ENCODE measurements at places on chromosomes 6 and 20.

DNA sequence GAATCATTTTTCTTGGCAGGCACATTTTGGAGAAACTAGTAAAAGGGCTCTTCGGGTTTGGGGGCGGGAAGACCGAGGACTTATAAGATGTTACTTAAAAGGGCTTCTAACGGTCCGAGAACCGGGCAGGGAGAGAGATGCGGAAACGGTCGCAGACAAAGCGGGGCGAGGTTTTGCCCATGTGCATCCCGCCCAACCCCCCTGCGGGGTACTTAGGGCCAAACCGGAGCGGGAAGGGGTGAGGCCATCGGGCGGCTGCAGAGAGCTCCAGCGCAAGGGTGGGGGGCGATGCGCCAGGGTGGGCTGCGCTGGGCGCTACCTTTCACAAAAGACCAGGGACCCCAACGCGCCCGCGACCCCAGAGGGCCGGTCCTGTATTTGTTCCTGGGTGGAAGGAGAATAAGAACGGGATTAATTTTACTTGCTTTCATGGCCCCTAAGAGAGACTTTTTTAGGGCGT, 616 bp downstream of the TUBB start:
- DNase-seq = peak; percentile 58

- no peak for DNase-seq
Measured at GRCh38 chr20:14838663-14839628, 501.5 kb upstream of the FLRT3 start.

DNA sequence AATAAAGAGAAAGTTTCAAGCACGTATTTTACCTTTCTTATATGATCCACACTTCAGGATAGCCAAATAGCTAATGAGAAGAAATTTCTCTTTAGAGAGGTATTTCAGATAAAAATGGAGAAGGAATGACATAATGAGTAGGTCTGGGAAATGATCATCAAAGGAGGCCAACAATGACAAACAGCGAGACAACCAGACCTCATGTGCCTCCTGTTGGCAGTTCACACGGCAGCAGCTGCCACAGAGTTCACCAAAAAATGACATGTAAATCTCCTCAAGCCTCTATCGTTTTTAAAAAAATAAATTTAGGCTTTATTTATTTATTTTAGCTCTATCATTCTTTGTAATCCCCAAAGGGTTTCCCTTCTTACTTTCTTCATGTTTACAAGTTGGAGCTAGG, 47.7 kb downstream of the SLC2A12 start:
- no peak for DNase-seq

DNA sequence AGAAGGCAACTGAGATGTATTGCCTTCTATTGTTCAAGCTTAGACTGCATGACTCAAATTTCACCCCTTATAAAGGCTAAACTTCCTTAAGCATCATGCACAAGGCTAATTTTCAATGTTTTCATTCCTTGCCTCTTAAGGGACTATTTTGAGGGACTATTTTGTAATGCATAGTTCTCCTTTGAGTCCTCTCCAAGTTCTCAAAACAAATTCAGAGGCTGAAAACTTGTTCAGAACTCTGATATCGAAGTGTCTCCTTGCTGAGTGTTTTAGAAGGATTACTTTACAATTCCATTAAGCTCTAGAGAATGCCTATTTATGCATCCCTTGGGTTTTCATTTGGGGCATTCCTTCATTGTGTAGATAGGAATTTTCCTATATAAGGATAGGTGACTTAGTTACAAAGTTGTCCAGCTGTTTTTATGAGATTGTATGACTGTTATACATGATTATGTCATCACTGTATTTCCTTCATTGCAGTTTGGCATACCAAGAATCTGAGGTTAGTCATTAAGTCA, 41.7 kb downstream of the COL19A1 start:
- no peak for DNase-seq

GRCh38 chr20:362271-363254, 15.7 kb downstream of the NRSN2 start:
- peak; percentile 68 for DNase-seq

DNA sequence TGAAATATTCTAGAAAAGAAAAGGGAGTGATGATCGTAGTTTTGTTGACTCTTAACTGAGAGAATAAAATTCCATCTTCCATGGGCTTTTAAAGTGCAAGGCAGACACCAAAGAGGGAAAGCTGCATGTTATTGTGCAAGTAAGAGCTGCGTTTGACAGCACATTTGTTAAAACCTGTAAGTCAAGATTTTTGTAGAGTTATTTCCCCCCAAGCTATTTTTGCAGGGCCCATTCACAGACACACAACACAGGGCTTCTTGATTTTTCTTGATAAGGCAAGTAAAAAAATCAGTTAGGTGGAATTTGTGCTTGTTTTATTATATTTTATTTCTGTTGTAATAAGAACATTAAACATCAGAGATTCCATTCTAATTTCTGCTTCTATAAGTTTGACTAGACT, 13.8 kb downstream of the CFAP206 start:
- DNase-seq = no peak

DNA sequence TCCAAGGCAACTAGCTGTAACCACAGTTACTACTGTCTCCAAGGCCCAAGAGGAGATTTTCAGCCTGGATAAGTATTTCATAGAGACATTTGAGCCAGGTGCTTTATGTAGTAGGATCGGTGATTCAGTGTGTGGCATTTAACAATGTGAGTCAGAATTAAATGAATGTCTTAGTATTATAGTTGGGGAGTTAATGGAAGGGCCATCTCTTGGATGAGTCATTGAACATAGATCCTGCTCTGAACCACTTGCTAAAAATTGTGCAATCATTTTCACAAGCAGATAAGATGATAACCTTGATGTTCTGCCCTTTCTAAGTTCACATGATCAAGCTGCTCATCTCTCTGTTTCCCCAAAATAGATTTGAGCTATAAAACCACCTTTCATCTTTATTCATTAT, 668.9 kb upstream of the CITED2 start:
- no peak for DNase-seq

DNA sequence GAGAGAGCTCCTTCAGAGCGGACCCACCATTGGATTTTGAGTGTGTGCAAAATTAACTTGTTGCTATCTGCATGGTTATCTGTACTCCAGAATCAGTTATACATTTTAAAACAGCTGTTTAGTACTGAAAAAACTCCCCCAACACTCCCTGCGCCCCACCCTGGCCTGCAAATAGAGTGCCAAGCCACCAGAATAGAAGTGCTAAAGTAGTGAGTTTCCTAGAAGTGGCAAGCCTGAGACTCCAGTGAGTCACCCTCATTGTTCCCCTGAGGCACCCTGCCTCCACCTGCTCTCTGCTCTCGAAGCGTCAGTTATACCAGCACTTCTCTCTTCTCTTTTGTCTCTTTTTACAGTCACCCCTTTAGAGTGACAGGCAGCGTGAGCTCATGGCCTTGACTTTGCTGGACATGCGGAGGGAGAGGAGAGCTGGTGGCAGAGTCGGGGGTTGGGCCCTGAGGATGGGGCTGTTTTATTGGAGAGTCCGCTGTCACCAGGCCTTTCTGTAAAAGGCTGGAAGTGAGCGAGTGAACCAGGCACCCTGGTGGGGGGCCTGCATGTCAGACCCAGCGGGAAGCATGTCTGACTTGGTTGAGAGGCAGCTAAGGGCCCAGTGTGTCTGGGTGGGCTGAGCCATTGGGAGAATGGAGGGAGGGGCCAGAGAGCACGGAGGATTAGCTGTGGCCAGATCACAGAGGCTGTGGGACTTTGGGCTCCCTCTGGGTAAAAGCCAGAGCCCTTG, 10.4 kb downstream of the IGF2R start:
- DNase-seq = peak; percentile 43

GRCh38 chr6:101663100-101663499, 269.6 kb downstream of the GRIK2 start:
- no peak for DNase-seq

DNA sequence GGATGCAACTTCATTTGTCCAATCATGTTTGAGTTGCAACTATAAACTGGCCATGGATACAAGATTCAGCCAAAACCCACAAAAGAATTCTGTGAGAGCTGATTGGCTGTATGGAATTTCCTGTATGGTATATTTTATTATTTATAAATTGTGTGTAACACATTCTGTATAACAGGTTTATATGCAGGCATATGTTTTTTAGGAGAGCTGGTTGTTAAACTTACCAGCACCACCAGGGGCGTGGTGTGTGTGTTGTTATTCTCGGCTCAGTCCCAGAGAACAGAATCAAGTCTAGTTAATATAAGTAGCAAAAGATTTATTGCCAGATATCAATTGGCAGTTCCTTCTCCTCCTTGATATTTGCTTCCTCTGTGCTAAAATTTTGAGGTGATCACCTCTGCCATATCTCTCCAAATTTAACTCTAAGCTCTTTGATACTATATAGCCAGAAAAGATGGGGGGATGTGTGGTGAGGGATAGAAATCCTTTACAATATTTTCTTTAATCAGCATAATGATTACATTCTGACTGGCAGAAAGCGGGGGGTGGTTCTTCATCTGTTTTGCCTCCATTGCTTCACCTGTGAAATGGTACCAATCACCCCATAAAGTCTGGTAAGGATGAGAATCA, 22.9 kb downstream of the CNBD2 start:
- DNase-seq = peak; percentile 20

- no peak for DNase-seq
Measured at GRCh38 chr6:38434051-38434450, 205.7 kb downstream of the BTBD9 start.

DNA sequence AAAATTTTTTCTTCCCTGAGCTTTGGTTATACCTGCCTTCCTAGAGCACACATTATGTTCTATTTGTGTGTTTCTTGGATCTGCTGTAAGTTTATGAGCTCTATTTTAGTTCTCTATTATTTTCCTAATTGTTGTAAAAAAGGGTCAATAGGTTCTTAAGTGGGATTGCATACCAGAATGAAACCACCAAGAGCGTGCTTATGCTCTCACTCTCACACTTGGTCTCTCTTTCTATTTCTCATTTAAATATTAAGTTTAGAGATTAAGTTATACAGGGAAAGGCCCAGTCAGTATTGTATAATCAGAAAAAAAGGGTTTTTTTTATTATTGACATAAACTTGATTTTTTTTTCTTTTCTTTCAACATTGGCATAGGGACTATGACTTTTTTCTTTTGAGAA, 96.8 kb downstream of the RIMS1 start:
- no peak for DNase-seq

DNA sequence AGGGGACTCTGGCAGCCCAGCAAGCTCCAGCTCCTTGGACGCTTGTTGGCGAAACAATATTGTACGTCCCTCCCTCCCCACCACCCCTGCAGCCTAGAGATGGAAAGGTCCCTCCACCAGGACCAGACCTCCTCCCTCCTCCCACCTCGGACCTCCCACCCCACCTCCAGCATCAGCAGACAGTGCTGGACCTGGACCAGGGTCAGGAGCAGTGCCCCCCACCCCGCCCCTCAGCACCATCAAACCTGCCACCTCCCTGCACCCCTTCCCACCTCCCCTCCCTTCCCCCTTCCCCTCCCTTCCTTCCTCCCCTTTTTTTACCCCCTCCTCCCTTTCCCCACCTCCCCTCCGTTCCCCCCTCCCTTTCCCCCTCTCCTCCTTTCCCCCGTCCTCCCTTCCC, 98.4 kb downstream of the TAF4 start:
- DNase-seq = no peak

Measured in head of caudate nucleus (tissue), 42 donors.